ENCODE measurements at places on chromosomes 16 and 17.

- no peak for DNase-seq
These were observed 45.6 kb downstream of the DNAH9 start for GRCh38 chr17:11643851-11644250.

DNA sequence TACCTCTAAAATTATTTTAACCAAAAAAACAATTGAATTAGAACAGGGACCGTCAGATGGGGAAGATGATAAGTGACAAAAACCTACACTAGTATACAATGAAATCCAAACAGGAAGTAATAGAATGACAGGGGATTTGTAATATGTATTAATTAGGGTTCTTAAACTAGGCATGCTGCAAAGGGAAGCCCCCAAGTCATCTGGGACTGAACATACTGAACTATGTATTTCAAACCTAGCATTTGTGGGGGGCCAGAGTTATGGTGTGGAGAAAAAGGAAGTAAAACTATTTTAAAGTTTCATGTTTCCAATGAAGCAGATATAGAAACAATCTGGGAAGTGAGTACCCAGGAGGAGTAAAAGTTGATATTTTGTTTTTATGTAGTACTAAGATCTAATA lies 133.2 kb upstream of the HS3ST3A1 start:
- DNase-seq: no peak

- DNase-seq: no peak
These were observed 50.8 kb upstream of the GNG13 start for GRCh38 chr16:851209-851810.

DNA sequence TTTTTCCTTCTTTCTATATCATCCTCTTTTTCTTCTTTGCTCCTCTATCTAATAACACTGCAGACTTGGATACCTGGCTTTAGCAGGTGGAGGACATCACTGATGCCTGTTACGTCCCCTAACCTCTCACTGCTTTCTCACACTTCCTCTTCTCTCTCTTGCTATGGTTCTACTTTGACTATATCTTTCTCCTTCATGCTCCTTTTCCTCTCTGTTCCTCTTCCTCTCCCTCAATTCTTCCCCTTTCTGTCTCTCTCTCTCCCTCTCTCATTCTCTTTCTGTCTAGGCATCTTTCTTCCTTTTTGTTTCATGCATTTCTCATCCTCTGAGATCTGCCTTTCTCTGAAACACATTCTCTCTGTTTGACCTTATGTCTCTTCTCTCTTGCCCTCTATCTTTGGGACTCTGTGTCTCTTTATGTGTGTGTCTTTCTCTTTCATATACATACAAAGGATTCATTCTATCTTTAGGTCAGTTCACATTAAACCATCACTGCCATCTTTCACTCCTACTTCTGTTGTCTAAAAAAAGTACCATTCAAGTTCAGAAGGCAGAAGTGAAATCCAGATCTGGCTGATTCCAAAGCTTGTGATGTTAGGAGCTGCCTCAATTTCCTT lies 353.7 kb downstream of the SHISA9 start:
- no peak for DNase-seq

GRCh38 chr16:88719267-88719932 lies 13.1 kb downstream of the CTU2 start:
- DNase-seq: no peak

All from cortex of kidney (tissue), 1 donor.